ENCODE measurements at places on chromosomes 13 and 19.

- DNase-seq, result no peak
These were observed 17.2 kb upstream of the SLITRK6 start for GRCh38 chr13:85816413-85816812.

- no peak for DNase-seq
These were observed 489.6 kb upstream of the KLF12 start for GRCh38 chr13:74623761-74624160.

DNA sequence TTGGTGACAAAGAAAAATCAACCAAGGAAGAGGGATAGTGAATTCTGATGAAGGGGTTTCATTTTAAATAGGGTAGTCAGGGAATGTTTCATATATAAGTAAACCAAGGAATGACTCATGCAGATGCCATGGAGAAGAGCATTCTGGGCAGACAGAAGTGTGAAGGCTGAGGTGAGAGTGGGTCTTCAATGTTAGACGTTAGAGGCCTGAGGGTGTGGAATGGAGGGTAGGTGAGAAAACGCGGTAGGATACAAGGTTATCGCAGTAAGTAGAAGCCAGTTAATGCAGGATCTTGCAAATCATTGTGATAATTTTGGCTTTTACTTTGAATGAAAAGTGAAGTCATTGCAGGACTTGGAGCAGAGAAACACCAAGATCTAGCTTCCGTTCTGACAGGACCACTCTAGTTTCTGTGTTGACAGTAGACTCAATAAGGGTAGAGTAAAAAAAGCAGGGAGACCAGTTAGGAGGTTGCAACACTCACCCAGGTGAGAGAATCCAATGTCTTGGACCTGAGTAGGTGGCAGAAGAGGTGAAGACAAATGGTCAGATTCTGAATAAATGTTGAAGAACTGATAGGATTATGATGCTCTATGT lies 225.2 kb upstream of the TMTC4 start:
- no peak for DNase-seq

- DNase-seq, result no peak
These were observed 64.8 kb downstream of the ARHGAP35 start for GRCh38 chr19:46925548-46925950.

DNA sequence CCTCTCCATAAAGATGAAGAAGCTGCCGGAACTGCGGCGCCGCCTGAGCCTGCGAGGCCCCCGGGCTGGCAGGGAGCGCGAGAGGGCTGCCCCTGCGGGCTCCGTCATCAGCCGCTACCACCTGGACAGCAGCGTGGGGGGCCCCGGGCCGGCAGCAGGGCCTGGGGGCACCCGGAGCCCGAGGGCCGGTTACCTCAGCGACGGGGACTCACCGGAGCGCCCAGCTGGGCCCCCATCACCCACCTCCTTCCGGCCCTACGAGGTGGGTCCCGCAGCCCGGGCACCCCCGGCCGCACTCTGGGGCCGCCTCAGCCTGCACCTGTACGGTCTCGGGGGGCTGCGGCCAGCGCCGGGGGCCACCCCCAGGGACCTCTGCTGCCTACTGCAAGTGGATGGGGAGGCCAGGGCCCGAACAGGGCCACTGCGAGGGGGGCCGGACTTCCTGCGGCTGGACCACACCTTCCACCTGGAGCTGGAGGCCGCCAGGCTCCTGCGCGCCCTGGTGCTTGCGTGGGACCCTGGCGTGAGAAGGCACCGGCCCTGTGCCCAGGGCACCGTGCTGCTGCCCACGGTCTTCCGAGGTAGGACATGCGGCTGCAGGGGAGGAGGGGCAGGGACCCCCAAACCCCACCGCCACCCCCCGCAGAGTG lies 2.7 kb downstream of the SYDE1 start:
- DNase-seq, result no peak

DNA sequence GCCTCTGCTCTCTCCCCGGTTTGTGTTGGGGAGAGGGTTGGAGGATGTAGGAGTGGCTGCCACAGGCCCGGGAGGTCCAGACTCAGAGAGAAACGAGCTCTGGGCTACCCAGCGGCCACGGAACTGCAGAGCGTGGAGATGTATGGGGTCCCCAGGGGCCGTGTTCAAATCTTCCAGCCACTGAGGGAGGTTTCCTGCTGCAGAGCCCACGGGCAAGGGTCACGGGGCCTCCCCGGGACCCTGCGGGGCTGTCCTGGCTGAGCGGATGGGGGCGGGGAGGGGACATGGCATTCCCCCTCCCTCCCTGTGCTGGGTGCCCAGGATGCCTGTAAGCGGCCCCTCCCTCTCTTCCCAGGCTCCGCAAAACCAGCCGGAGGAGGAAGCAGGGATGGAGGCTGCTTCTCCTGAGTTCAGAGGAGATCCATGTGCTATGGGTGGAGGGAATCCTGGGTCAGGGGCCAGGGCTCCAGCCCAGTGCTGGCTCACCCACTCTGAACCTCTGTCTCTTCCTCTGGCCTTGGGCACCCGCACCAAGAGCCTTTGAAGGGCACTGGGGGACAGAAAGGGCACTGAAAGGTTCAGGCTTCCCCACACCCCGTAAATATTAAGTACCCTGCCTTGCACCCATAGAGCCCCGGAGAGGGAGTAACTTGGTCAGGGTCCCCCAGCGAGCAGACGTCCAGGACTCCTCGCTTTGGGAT lies 22.6 kb downstream of the SMIM24 start:
- DNase-seq, result no peak

DNA sequence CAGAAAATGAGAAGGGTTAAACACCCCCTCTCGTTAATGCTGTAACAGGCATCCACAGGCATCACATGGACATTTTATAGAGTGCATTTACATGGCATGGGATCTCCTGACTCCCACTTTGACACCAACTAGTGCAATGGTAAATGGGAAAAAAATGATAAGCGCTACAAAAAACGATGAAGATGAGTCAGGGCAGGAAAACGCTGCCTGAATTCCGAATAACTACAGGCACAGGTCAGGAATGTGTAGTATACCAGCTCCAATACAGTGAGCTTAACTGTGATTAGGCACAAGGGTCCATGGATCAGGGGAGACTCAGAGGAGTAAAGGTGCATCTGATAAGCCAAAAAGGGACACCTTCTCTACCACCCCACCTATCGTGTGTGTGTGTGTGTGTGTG lies 223.6 kb downstream of the FOXO1 start:
- DNase-seq, result no peak

GRCh38 chr19:39661565-39661964 lies 5.9 kb downstream of the LGALS16 start:
- DNase-seq, result no peak

GRCh38 chr13:70162141-70162540 lies 53.9 kb upstream of the KLHL1 start:
- DNase-seq, result no peak

DNA sequence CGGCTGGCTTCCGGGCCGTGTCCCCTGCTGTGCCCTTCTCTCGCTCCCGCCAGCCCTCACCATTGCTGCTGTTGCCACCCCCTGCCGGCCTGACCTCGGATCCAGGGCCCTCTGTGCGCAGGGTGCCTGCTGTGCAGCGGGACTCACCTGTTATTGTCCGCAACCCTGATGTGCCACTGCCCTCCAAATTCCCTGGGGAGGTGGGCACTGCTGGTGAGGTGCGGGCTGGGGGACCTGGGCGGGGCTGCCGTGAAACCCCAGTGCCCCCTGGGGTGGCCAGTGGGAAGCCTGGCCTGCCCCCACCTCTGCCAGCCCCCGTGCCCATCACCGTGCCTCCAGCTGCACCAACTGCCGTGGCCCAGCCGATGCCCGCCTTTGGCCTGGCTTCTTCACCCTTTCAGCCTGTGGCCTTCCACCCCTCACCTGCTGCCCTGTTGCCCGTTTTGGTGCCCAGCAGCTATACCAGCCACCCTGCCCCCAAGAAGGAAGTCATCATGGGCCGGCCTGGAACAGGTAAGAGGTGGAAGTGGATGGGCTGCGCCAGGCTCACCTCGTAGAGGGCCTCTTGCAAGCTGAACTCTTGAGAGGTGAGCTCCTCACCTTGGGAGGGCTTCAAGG lies 5.1 kb downstream of the CIC start:
- no peak for DNase-seq

DNA sequence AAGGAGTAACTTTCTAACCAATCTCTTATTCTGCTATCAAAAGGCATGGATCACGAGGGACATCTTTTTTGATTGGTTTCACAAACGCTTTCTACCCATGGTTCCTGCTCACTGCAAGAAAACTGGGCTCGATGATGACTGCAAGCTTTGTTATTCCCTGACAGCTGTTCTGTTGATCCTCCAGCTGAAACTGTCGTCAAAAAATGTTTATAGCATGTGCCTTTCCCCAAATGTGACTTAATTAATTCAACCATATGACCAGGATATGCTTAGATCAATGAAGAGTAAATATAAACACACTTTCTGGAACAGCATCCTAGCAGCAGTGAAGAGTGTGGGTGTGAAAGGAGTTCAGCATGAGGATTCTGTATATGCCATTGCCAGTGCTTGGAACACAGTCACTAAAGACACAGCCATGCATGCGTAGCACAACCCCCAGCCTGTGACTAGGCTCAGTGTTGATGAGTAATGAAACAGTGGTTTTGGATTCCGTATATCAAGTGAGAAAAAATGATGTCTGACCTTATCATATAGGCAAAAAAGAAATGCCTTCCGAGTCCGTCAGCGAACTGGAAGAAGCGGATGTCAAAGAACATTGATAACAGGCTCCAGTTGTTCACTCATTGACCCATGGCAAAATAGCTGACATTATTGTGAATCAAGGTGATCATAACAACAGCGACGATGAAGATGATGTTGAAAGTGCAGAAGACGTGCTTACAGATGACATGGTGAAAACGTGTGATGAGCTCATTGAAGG lies 347.4 kb downstream of the FGF9 start:
- no peak for DNase-seq

DNA sequence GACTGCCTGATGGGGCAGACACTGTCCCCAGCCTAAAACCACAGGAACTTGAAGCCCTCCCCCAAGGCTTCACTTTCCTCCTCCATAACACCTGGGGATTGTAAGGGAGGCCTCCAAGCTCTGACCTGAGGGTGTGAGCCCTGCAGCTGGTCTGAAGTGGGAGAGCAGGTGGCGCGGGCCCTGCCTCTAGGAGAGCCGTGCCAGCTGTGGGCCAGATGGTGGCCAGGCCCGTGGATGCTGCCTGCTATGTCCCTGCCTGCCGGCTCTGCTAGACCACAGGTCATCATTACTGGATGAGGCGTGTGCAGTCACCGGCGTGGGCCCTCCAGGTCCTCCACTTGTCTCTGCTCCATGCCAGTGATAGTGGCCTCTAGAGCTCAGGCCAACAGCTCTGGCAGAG lies 3.5 kb upstream of the KLHL26 start:
- DNase-seq, result no peak

DNA sequence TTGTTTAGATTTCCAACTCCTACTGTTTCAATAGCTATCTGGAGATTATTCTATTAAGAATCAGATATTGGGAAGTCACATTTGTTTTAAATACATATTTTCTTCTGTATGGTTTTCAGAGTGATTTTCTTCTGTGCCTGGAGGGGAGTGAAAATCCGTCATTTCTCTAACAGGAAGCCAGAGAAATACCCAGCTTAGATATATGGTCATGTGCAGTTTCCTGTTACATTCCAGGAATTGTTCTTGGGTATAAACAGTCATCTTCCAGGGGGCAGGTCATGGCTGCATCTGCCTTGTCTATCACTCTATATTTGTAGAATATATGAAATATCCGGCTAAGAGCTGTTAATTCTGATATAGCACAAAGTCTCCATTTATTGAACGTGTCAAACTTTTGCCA lies 77.5 kb upstream of the MIR17HG start:
- DNase-seq, result no peak

GRCh38 chr19:7877249-7877836 lies 3.2 kb upstream of the PRR36 start:
- DNase-seq, result no peak

DNA sequence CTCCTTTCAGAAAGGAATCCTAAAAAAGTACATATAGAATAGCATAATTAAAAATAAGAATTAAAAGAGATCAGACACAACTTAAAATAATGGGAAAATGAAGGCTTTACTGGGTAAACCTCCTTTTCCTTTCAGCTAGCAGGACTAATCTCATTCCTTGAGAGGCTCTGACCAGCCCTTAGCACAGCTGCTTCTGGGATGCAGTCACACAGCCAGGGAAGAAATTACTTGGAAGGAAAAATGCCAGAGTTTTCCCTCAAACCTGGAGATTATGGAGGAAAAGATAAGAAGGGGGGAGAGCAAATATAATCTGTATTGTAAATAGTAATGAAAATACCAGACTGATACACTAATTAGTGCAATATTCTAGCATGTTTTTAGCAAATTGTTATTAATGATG lies 91.8 kb downstream of the LRCH1 start:
- no peak for DNase-seq

- DNase-seq, result no peak
These were observed 23.5 kb downstream of the SLAIN1 start for GRCh38 chr13:77720988-77721387.

DNA sequence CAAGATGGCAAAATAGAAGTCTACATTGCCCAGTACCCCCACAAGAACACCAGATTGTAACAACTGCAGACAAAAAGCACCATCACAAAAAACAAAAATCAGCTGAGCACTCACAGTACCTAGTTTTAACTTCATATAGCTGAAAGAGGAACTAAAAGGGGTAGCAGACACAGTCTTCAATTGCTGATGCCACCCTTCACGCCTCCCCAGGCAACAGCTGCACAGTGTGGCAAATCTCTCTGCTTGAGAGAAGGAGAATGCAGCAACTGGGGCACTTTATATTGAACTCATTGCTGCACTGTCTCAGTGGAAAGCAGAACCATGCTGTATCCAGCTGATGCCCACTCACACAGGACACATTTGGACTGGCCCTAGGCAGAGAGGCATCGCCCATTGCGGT lies 2714.5 kb upstream of the PCDH20 start:
- DNase-seq, result no peak

DNA sequence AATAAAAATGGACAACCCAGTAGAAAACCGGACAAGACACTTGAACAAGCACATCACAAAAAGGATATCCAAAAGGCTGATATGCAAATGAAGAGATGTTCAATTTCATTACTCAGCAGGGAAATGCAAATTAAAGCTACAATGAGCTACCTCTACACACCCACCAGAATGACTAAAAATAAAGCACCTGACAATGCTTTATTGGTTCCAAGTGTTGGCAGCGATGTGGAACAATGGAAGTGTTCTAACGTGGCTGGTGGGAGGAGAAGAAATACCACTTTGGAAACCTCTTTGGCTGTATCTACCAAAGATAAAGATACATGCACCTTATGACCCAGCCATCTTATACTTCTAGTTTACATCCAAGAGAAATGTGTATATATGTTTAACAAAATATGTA lies 3.7 kb upstream of the ACP7 start:
- no peak for DNase-seq

DNA sequence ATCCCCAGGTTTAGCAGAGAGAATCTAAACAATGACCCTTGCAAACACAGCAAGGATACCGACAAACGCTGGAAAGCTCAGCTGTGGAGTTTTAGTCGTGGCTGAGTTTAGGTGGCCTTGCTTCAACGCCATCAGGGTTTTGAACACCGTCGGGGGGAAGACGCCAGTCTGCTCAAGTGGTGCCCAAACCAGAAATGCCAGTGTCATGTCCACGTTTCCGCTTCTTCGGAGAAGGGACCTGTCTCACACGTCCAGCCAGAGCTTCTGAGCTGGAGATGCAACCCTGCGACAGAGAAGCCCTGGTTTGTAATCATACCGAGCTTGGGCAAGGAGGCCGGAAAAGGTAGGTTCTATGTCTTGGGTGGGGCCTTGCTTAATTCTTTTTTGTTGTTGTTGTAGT lies 42.6 kb upstream of the ATP11A start:
- no peak for DNase-seq
